ENCODE measurements at places on chromosomes 1 and 21.

DNA sequence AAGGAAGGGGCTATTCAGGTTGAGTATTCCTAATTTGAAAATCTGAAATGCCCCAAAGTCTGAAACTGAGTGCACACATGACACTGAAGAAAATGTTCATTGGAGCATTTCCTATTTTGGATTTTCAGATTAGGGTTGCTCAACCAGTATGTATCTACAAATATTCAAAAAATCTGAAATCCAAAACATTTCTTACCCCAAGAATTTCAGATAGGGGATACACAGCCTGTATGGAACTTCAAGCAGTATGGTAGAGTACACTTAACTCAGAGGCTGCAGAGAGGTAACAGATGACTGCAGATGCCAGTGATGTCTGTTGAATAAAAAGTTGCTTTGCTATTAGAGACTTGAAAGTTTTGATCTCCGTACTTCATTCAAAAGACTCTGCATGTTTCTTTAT, 19.0 kb downstream of the YTHDF2 start:
- no peak for DNase-seq

DNA sequence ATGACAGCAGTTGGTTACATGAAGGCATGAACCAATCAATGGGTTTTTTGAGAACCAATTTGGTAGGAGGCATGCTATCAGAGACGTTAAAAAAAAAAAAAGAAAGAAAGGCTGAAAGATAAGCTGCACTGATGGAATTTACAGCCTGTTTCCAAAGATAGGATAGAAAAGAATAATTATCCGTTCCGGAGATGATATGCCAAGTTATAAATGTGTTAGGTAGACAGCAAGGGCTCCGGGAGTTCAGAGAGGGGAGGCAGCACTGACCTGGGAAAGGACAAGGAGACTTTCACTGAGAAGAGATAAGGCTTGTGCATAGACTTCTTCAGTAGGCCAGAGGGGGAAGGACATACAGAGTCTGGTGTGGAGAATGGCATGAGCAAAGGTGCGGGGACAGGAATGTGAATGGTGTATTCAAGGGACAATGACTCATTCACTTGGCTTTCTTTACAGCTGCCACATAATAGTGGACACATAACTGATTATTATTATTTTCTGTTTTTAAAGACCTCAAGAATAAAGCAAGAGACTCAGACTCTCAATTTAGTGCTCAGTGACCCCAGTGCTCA, 24.8 kb upstream of the ACBD6 start:
- no peak for DNase-seq

- DNase-seq: no peak
Measured at GRCh38 chr1:202805886-202806844, 2.1 kb downstream of the KDM5B start.

DNA sequence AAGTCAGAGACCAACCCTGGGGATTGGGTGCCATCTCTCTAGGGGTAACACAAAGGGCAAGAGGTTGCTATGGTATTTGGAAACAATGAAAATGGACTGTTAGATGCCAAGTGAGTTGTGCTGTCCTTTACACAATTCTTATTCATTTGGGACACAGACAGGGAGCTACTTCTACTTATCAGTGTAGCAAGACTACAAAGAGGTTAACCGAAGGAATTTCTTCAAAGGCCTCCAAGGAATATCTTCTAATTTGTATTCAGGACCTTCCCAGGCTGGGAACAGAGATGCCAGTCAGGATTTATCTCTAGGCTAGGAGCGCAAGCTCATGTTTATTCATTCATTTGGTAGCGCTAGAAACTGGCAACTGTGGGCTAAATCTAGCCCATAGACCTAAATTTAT, 2.6 kb downstream of the NAXE start:
- no peak for DNase-seq

DNA sequence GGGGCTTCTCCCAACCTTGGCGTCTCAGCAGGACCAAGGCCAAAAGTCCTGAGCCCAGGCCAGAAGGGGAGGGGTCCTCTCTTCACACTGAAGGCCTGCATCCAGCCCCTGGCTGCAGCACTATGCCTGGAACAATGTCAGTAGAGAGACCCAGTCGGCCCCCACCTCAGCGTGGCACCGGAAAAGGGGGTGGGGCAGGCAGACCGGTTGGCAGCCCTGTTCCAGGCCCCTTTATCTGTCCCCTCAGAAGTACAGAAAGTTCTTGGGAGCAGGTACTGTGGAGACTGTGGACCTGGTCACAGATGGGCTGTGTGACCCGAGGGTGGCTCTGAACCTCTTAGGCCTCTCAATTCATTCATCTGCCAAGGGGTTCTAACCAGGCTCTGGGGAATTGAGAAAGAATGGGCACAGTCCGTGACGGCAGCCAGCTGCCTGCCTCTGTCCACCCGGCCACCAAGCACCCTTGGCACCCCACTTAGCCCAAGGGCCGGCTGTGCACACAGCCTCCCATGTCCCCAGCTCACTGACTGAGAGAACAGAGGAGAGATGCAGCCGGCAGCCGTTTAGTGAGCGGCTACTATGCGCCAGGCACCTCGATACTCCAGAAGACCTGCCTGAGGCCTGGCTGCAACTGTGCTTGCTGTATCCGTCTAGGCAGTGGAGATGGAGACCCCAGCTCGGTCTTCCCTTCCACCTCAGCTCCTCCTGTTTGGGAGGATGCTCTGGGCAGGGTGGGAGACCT, 23.9 kb downstream of the RUNX3 start:
- DNase-seq: no peak

DNA sequence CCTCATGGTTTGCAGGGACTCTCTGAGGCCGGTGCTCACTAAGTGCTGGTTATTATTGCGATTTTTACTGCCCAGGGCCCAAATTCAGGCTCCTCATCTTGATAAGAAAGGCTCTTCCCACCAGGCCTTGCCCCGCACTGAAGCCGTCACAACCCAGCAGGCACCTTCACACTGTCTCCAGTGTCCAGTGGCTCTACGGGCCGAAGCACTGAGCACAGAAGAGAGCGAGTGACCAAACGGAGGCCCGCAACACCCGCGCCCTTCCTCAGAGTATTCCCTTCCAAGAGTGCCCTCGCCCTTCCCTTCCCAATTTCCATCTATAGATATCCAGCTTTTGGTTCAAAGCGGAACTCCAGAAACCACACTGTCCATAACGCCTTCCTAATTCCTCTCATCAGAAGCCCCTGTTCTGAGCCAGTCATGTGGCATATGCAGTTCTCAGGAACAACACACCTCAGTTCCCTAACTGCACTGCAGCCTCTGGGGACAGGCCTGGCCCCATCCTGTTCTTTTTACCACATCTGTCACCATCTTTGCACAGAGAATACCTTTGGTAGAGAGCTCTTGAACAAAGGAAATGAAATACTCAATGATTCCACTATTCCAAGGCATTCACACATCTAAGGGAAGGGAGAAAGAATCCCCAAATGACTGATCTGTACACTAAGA, 15.1 kb downstream of the FALEC start:
- DNase-seq: no peak

DNA sequence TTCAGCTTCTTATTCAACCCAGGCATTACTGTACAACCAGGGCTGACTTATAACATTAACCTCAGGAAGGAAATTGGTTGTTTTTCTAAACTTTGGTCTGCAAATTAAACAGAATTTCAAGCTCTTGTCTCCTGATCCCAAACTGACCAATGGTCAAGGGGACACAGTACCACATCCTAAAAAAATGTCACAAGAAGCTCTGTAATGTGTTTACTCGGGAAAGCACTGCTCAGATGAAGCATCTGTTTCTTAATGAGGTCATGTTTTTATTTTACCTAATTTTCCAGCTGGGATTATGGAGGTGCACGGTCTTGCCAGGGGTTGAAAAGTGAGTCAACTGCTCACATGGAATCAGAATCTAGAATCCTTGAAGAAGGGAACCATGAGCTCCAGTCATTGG, 18.7 kb downstream of the ADAMTS5 start:
- no peak for DNase-seq

GRCh38 chr1:9505143-9505542, 34.1 kb upstream of the SLC25A33 start:
- no peak for DNase-seq

DNA sequence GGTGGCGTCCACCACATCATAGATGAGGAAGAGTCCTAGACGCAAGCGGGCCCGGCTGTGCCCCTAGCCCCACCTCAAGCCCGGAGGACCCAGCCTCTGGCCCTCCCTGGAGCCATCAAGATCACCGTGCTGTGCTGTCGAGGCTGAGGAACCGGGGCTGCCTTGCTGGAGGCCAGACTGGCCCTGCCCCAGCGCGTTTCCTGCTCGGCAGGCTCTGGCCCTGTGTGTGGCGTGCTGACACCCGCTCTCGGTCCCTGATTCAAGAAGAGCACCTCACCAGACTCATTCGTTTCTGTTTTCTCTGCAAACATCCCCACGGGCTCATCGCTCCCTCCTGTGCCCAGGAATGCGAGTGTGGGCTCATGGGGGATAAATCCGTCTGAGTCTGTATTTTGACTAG, 51.1 kb downstream of the GLIS1 start:
- DNase-seq: no peak

DNA sequence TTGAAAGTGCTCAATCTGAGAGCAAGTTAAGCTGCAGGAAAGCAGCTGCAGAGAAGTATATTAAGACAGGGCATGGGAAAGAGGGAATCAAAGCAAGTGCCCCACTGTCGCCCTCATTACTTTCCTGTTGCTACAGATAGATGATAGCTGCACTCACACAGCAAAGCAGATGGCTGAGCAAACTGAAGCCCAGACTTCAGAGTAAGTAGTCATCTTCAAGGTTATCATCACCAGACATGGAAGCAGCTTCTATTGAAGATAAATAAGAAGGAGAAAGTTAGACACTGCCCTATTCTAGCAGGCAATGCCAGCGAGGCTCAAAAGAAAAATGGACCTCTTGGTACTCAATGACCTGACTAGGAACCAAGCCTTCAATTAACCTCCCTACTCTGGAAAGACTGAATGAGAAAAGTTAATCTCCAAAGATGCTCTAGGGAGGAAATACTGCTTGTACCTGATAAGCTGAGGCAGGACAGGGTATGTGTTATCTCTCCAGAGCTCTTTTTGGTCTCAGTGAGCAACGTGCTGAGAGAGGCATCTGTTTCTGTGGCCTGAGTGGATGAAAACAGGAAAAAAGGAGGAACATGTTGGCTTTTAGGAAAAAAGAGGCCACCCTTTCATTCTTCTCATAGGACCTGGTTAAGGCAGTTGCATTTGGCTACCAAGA, 11.1 kb upstream of the MRPL9 start:
- DNase-seq: no peak

- no peak for DNase-seq
Measured at GRCh38 chr1:118294875-118295642, 110.0 kb upstream of the SPAG17 start.

GRCh38 chr21:42009018-42009830, 936 bp downstream of the ZBTB21 start:
- DNase-seq: peak; percentile 62

- DNase-seq: no peak
Measured at GRCh38 chr1:52629325-52629643, 3.7 kb upstream of the SHISAL2A start.

DNA sequence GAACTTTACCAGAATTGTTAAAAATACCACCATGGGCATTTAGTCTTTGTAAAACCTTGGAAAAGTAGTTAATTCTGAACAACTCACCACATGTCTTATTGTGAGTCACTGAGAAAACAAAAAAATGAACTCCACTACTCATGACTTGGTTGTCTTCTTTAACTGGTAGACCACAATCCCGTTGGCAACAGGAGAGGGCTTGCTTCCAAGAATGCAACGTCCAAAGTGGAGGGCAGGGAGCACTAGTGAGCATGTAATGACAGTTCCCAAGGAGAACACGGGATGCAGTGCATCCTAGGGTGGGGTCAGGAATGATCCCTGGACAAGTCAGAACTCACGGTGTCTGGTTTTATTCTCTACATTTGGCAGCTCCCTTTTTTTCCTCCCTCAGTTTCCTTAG, 15.2 kb upstream of the HMCN1 start:
- no peak for DNase-seq

- DNase-seq: no peak
Measured at GRCh38 chr21:14589855-14590563, 43.9 kb upstream of the SAMSN1 start.

DNA sequence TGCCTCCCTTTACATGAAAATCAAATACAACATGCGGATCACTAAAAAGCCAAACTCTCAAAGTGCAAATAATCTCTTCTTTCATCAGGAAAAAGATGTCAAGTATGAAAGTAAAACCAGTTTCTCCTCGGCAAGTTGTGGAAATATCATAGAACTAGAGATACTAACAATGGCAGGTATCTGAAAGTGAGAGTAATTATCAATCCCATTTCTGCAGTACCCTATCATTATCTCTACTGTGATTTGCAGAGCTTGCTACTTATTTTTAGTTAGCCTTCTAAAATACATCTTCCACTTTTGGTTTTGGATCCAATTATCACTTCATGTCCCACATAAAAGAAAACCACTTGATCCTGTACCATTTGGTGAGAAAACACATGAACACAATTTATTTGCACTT, 3.0 kb downstream of the TP53BP2 start:
- no peak for DNase-seq

DNA sequence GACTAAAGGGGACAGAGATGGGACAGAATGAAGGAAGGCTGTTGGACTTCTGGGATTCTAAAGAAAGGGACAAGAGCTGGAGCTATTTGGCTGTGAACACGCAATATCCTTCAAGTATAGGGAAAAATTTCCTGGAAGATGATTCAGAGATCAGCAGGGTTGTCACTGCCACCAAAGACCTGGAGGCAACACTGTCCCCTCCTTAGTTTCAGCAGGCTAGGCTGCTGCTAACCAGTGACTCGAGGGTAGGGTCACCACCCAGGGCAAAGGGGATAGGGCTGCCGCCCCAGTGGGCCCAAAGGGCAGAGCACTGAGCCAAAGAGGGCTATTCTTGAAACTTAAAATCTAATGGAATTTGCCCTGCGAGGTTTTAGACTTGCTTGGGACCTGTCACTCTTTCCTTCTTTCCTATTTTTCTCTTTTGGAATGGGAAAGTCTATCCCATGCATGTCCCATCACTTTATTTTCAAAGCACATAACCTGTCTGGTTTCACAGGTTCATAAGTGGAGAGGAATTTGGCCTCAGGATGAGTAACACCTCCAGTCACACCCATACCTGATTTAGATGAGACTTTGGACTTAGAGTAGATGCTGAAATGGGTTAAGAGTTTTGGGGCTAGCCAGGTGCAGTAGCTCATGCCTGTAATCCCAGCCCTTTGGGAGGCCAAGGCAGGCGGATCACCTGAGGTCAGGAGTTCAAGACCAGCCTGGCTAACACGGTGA, 11.9 kb downstream of the IFNLR1 start:
- no peak for DNase-seq

GRCh38 chr1:204464187-204464631, 30.4 kb downstream of the PIK3C2B start:
- DNase-seq: no peak

DNA sequence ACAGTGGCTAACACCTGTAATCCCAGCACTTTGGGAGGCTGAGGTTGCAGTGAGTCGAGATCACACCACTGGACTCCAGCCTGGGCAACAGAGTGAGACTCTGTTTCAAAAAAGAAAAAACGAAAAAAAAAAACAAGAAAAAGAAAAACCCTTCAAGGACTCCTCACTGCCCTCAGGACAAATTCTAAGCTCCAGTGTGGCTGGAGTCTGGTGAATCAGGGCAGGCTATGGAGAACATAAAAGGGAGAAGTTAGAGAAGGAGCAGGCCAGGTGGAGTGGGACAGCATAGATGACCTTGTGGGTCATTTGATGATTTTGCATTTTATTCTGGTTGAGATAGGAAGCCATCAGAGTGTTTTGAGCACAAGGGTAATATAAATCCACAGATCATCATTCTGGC, 12.5 kb upstream of the UAP1 start:
- no peak for DNase-seq
